Stimulated activated naive CD8-positive, alpha-beta T cell treated with anti-CD3 and anti-CD28 coated beads, Interleukin-15, amount 100 ng/mL, for 72 hours (primary cell): ENCODE measurements at places on chromosomes 3 and 15.

- DNase-seq, result no peak
These were observed 8.1 kb upstream of the C2CD4B start for GRCh38 chr15:62173215-62173614.

GRCh38 chr3:107531917-107532469 is 9.2 kb downstream of the BBX start:
- DNase-seq, result no peak

DNA sequence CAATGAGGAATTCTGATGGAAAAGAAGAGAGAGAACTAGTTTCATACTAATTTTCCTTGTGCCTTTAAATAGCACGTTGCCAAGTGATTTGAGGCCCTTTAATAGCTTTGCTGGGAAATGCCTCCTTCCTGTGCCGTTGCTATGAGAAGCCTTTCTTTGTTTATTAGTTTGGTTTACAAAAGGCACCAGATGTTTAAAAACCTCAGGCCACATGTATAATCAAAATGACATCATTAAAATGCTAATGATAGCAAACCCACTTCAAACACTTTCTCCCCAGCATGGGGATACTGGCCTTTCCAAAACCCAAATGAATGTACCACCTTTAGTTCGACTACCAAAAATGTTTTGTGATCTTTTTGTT is 50.0 kb upstream of the TBC1D23 start:
- peak; percentile 12 for DNase-seq

- DNase-seq, result no peak
These were observed 6.9 kb downstream of the NEK11 start for GRCh38 chr3:131033480-131034080.

GRCh38 chr3:50890688-50891344 is 216.1 kb downstream of the DOCK3 start:
- DNase-seq, result no peak

DNA sequence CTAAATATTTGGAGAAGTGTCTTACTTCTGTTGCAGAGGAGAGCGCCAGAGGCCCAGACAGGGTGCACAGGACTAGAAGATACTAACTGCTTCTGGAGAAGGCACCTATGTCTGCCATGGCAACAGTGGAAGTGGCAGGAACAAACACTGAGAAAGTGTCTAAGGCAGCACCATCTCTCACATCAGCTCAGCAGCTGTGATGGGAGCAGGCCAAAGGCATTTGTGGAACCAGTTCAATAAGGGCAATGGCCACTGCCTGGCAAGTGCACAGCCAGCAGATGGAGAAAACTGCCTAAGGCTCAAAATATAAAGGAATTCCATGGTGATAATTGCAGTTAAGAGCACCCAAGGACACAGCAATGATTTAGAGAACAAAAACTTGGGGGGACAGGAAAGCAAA is 563.0 kb upstream of the CCDC54 start:
- no peak for DNase-seq

DNA sequence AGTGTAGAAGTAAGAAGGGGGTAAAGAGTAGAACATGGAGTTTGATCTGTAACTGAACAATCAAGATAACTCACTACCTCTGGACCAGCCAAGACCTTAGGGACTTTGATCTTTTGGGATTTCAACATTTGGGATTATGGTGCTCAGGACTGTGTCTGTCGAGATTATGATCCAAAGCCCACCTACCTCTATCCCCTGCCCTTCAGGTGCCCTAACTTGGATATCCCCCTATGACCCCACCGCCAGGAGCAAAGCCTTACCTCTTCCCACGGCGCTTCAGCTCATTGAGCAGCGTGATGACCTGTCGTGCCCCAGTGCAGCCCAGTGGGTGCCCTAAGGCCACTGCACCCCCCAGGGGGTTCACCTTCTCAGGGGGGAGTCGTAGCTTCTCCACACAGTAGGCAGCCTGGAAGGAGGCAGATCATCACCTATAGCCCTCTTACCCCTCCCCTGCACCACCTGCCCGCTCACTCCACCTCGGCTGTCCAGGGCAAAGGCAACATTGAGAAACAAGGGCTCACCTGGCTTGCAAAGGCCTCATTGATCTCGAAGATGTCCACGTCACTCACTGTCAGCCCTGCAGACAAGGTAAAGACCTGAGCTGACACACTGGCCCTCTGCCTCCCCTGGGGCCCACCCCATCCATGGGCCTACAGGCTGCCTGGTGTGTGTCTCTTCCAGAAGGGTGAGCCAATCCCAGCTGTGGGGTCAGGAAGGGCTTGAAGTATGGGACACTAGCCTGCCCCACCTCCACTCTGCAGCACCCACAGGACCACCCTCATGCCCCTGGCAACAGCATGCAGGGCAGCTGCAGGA is 11.4 kb downstream of the ACAA1 start:
- DNase-seq, result no peak

DNA sequence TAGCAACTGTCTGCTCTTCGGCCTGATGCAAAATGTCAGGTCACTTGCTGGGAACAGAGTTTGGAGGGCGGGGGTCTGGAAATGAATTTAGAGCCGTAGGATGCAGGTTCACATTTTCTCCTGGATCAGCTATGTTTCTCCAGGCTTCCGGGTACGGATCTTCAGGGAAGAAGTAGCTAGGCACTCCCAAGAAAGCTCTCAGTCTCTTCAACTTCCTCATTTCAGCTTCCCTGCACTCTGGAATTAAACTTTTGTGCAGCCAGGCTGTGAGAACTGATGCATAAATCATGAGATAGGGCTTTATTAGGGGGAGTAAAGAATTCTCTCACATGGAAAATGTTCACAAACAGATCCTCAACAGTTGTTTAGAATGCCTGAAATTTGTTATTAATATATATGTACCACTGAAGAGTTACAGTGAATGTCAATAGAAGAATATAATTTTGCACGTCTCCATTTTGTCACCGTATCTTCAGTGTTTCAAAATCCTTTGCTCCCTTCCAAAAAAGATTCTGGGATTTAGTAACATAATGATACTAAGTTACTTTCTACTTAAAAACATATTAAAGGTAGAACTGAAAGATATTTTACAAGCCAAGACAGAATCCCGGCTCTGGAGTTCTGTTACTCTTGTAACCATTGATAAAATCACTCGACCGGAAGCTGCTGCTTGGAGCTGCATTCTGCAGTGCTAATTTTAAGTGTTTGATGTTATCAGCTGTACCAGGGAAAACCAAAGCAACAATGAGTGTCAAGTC is 178.5 kb upstream of the P2RY1 start:
- DNase-seq, result no peak

DNA sequence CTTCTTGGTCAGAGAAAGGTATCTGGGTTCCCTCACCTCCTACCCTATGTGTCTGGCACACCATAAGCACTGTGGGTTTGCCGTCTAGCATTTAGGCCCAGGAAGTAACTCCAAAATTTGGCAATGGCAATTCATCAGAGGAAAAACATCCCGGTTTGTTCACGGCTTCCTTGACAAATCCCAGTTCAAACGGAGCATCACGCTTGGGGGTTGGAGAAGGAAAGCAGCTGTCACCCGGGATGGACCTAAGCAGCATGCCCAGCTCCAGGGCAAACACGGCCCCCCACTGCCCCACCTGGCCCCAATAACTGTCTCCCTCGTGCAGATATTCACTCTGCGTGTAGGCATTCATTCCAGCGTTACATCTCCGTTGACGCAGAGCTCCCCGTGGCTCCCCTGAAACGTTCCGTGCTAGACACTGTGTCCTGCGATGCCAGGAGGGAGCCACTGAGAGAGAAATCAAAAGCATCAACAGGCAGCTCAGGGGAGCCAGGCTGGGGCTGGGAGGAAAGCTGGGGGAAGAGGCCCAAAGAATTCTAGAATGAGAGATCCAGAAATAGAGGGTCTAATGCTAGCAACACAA is 41.4 kb downstream of the NTRK3 start:
- no peak for DNase-seq

DNA sequence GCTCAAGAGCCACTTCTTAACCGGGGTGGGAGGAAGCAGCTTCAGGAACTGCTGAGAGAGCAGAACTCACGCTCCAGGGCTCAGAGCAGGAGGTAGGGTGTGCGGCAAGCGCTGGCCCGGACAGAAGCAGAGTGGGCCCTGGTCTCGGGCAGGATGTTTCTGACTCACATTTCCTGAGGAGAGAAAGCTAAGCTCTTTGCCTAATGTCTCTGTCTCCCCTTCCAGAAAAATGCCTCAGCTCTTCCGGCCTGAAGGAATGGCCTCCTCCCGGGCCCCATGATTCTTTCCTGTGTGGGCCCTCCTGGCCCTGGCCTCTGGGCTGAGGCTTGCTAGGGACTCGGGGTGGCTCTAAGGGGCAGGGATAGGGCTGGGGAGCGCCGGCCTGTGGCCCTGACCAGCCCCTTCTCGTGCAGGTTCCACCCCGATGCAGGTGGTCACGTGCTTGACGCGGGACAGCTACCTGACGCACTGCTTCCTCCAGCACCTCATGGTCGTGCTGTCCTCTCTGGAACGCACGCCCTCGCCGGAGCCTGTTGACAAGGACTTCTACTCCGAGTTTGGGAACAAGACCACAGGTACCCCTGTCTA is 4.1 kb upstream of the STAB1 start:
- DNase-seq, result no peak

DNA sequence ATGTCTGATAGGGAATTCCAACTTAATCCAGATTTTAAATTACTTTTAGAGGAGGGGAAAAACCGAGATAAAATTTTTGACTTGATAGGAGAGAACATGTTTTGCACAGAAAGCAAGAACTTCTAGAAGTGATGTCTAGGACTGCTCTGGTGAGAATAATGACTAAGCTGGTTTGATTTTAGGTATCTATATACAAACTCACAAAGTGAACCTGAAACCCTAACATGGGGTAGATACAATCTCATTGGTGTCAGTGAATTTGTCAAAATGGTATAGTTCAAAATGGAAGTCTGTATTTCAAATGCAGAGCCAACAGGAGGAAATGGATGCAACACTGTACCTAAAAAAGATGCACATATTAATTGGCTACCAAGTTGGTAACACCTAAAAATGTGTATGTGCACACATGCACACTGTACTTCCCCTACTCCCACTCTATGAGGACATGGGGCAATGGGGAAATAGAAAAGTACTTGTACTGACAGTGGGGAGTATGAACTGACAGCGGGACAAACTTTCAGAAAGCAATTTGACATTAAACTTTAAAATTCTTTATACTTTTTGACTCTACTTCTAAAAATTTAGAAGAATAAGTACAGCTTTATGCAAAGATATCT is 53.0 kb downstream of the NR1I2 start:
- no peak for DNase-seq

DNA sequence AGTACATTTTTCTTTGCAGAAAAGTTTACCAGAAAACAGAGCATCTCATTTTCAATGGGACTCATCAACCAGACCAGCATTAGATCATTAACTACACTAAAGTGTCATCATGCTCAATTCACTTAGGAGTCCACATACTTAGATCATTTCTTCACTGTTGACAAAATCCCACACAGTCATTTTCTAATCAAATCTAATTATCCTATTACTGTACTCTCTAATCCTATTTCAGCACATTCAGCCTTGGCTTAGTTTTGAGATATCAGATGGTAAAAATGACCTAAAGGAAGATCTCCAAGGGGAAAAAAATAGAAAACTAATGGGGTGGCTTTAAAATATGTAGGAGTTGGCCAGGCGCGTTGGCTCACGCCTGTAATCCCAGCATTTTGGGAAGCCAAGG is 5.2 kb upstream of the CTXN2 start:
- DNase-seq, result no peak

GRCh38 chr3:191138937-191139336 is 60.1 kb upstream of the OSTN start:
- no peak for DNase-seq

DNA sequence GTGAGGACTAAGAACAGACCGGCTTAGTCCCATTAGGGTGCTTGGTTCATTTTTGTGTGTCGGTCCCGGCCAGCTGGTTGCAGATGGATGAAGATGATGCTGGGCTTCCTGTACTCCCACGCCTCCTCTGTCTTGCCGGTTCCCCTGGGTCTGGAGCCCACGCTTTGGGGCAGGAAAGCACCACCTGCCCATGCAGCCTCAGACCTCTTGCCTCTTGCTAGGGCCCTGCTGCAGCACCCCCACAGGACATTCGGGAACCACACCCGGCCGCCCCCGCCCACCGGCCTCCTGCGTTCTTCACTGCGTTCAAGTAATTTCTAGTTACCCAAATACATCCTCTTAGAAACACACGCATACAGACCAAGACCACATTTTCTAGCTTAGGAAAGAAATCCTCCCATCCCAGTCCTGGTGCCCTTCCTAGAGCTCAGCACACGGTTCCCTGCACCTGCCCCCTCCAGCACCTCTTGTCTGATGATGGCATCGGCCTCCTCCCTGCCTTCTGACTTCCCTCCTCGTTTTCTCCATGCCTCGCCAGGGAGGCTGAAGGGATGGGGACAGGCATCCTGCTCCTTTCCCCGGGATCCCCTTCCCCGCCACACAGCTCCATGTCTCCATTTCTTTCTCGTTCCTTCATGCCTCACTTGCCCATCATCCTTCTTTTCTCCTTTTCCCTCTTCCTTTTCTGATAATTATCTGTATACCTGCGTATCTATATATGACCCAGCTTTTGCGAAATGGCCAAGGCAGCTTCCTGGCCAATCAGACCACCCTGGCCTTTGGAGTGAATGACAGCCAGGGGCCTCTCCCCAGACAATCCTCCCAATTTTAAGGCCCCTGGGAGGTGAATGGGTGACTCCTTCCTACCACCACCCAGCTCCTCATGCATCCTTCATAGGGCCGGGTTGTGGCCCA is 30.9 kb downstream of the FAM3D start:
- no peak for DNase-seq

GRCh38 chr3:32237670-32238452 is 619 bp upstream of the CMTM8 start:
- no peak for DNase-seq

- DNase-seq, result no peak
These were observed 30.7 kb upstream of the IP6K2 start for GRCh38 chr3:48747706-48748105.

GRCh38 chr3:150079029-150079739 is 108.5 kb upstream of the PFN2 start:
- no peak for DNase-seq

GRCh38 chr3:177776661-177777101 is 579.4 kb upstream of the TBL1XR1 start:
- no peak for DNase-seq

DNA sequence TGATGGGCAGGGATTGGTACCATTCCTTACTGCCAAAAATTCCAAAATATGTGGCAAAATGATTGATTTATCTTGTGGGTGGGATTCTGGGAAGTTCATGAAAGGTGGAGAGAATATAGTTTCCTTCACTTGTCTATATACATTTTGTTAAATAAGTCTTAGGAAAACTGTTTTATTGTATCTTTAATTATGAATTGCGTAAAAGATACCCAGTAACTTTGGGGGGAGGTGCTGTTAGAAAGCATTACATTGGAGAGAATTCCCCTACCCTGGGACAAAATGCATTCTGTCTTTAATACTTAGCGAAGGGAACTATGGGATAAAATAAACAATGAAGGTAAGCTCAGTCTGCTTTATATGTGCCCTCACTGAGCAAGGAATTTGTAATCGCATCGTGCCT is 4.6 kb downstream of the SETD5 start:
- no peak for DNase-seq

DNA sequence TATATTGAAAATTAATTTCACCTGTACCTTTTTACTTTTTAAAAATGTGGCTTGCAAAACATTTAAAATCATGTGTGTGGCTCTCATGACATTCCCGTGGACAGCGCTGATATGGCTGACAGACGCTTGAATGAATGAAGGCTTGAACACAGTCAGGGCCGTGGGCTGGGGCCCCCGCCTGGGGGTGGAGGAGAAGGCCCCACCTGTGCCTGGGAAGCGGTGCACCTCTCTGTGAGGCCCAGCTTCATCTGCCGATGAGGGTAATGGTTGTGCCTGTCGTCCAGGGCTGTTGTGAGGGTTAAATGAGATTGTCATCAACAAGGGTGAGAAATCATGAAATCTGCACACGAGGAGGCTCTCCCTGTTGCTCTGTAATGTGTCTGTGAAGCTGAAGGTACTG is 85.9 kb upstream of the PRR23E start:
- no peak for DNase-seq

- DNase-seq, result no peak
These were observed 319.9 kb upstream of the GBE1 start for GRCh38 chr3:82081351-82081750.
